ENCODE measurements at places on chromosomes 7 and 10. TPM values are rescaled to one million over a fixed set of nuclear protein-coding genes. Genes with fewer than 3 reads are reported as not detected.

The HOXA2 gene
- not detected for total RNA-seq

DNA sequence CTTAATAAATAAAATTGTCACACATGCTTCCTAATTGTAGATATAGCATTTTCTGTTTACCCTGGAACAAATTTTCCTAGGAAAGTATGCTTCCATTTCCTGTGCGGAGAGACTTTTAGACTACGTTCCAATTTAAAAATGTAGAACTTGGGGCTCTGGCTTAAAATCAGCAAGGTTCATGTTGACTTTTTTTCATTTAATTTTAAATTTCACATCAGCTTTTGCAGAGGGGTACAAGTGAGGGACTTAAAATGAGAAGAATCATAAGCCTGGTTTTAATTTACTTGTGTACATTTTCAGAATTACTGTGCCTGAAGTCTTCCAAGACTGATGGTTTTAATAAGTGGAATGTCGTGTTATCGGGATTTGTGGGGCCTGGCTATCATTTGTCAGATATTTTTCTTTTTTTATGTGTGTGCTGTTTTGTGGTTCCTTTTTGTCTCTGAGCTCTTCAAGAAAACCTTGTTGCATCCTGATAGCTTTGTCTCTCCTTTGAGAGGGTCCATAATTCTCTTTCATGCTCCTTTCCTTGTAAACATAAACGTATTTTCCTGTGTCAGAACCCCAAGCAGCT is 8.8 kb upstream of the ATRNL1 start:
- DNase-seq = no peak

DNA sequence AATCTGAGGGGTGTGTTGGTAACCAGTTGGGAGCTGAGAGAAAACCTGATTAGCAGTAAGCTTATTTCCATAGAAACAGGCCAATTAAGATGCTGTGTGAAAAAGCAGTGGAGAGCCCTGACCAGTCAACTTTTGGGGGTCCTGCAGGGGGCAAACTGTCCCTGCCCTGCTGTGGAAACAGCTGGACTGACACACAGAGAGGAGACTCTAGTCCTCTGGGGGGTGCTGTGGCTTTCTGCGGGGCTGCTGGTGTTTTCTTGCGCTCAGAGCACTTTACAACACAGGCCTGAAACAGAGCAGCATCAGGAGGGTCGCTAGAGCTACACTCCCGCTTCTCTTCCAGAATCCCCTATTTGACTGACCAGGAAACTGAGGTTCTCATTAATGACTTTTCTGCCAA is 546.9 kb upstream of the GALNT17 start:
- DNase-seq = no peak

GRCh38 chr10:47018026-47018735 is 107.0 kb downstream of the PTPN20 start:
- DNase-seq = no peak

The VWA2 gene
- not detected for total RNA-seq

DNA sequence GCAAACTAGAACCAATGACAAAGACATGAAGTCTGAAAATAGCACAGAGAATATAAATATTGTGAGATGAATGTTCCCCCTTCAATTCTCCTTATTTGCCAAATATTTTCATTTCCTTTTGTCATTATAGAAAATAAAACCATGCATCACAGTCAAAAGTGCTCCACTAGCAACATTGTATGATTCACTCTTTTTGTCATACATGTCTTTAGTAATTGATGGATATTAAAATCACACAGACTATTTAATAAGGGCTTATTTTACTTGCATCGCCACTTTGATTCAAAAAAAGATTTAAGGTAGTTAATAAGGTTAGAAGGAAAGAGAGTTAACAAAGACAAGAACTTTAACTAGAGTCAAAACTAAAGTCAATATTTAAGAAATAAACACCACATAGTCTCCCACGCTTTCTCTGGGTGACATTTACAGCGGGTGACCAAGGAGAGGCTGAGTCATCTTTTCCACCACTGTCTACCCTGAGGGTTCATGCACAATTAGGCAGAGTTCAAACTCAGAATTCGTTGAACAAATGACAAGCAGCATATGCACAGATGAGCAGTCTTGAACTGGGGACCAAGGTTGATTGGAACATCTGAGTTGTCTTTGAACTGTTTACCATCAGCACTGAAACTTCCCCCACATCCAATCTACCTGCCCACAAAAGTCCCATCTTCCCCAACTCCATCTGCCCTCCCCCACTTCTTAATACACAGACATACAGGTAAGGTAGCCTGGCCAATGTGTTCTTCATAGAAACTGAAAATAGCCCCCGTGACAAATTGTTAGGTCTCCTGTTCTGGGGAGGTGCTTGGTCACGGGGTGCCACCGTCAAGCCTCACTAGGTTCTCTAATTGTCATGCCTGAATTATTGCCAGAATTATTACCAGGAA is 42.5 kb downstream of the C7orf25 start:
- no peak for DNase-seq

- no peak for DNase-seq
These were observed 139.3 kb downstream of the GLI3 start for GRCh38 chr7:42097752-42098151.

- no peak for DNase-seq
These were observed 7.4 kb downstream of the MAT1A start for GRCh38 chr10:80281784-80282765.

DNA sequence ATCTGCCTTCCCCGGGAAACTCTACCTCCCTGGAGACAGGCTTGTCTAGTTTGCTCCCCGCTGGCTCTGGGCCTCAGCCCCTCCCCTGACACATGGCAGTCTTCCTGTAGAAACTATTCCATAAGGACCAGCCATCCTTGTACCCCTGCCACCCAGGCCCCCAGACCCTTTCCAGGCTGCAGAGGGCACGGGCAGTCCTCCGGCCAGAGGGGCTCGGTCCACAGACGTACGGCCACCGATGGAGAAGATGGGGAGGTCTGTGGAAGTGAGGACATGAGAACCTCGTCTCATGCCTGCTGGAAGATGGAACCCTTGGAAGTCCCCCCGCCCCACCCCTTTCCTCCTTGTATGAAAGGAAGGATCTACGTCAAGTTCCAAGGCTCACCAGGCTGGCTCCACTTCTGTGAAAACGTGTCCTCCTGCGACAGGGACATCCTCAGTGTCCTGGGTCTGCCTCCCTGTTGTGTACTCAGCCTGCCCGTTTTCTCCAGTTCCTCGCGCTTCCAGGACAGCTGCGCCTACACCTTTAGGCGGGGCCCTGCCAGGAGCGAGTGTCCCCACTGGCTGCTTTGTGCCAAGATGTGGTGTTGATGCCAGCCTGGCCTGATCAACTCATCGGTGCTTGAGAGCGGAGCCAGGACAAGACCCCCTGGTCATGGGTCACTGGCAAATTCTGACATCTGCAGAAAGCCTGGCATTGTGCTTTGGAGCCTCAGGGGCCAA is 414.9 kb downstream of the GLRX3 start:
- no peak for DNase-seq

The MPLKIP gene
- 15.6 TPM for total RNA-seq

DNA sequence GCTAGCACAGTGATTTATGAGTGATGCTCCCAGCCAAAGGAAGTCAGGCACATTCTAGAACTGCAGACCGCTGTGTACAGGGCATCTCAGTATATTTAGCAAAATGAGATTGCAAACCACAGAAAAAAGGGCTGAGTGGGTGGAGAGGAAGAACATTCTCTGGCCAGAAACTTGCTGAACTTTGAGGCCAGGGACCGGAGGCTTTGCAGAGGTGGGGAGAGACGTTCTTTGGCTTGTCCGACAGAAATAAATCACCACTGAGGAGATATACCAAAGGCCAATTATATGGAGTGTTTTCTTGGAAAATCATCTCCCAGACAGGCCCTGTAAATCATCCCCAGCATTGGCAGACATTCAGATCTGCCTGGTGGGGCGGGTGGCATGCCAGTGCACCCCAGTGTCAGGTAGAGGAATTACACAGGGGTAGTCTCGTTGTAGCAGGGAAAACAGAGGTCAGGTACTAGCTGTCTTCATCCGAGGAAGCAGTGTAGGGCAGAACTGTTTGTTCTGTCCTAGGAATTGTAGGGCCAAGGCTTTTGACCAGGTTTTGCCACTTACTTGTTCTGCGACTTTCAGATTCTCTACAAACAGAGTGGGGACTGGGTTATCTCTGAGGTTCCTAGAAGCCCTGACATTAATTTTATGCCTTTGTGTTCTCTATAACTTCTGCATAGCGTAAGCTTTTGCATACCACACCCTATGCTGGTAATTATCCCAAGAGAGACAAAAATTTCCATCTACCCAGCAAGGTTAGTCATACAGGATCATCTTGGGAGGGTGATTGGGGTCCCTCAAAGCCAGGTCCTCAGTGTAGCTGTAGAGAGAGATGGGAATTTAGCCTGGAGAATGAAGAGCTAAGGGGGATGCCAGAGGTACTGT is 655.6 kb downstream of the LRMDA start:
- DNase-seq = peak; percentile 23

DNA sequence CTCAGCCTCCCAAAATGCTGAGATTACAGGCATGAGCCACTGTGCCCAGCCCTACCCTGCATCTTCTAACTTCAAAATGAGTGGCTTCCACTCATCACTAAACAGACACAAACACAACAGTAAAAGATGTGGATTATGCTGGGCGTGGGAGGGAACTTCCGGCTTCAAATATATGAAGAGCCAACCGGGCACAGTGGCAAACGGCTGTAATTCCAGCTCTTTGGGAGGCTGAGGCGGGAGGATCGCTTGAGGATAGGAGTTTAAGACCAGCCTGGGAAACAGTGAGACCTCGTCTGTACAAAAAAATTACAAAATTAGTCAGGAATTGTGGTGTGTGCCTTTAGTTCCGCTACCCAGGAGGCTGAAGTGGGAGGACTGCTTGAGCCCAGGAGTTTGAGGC is 92.2 kb upstream of the GNA12 start:
- DNase-seq = no peak

DNA sequence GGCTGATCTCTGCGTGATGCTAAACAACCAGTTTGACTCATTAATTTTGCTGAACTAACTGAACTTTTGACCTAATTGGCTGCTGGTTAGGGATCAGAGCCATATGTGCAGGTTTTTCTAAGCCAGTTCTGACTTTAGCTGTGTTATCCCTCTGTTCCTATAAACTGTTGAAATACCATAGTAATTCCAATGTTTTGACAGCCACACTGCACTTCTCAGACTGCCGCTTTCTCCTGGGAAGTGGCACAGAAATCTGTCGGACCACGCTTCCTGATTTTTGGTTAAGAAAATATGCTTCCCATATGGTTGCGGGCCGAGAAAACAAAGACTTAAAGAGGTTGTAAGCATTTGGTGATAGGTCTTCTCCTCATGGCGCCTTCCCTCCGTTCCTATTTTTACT is 42.3 kb downstream of the TBXAS1 start:
- no peak for DNase-seq

- DNase-seq = no peak
These were observed 823.8 kb upstream of the CELF2 start for GRCh38 chr10:10193848-10194247.

DNA sequence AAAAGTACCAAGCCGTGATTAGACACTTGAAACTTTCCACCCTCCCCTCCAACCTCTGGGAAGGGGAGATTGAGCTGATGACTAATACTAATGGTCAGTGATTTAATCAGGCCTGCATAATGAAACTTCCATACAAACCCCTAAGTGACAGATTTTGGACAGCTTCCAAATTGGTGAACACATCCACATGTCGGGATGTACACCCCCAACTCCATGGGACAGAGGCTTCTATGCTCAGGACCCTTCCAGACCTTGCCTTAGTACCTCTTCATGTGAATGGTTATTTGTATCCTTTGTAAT is 4.8 kb downstream of the NUB1 start:
- DNase-seq = no peak

- DNase-seq = peak; percentile 17
These were observed 166.0 kb upstream of the SP4 start for GRCh38 chr7:21261627-21262594.

- no peak for DNase-seq
These were observed 138.7 kb downstream of the GNAI1 start for GRCh38 chr7:80273327-80273726.

- no peak for DNase-seq
These were observed 29.6 kb upstream of the TMEM213 start for GRCh38 chr7:138768241-138768640.

DNA sequence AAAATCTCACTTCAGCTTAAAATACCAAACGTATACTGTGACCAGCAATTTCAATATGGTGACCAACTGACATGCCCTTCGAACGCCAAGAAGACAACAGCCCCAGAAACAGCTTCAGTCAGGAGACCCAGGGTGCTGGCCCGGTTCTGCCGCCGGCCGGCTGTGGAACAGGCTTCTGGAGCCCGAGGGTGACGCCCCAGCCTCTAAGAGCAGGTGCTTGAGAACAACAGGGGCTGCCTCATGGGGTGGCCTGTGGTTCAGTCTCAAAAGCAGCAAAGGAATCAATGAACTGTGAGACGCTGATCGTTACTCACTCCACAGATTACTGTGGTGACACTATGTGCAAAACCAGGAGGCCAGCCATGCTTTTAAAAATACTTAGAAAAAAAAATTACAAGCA is 17.3 kb downstream of the GPER1 start:
- no peak for DNase-seq

DNA sequence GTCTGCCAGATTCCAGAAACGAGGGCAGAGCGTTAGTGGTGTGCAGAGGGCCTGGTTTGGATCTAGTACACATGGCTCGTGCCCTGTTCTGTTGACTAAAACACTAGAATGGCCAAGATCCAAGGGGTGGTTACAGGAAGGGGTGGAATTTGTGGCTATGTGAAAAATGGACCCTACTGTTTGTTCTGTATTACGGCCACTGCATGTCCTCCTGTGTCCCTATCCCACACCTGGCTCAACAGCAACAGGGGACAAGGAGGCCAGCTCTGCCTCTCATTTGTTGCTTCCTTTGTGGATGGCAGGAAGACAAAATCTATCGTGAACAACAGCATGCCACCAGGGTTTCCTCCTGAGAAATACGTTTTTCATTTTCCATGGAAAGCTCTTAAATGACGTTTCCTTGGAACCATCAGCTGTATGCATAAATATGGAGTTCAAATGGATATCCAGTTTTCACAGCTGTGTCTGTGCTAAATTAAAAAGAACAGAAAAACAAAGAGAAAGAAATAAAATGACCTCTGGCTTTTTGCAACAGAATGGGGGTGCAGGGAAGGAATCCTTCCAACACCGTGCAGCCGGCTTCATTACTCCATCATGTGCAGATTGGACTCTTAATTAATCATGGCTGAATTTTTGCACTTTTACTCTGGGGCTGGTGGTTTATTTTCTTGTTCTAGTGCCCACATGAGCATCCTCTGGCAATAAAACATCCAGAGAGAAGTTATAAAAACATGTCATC is 318.9 kb downstream of the CXCL12 start:
- no peak for DNase-seq

- DNase-seq = peak; percentile 81
These were observed 110.3 kb upstream of the LANCL2 start for GRCh38 chr7:55254596-55255495.

The TCAF2 gene
- 0.71 TPM for total RNA-seq

DNA sequence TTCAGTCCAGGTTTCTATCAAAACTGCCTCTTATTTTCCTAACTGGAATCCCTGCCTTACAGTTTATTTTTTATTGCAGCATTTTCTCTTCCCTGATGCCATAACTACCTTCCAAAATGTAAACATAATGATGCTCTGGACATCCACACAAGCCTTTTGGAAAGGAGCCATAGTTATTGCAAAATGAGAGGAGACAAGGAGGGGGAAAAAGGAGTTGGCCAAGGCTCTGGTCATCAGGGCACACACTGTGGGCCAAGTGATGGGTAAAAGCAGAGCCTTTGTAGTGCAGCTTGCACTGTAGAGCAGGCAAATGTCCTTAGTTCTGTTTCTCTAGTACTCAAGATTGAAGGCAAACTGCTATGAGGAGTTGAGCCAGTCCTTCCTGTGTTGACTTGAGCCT is 289.3 kb upstream of the MTPN start:
- DNase-seq = no peak

Measured in heart left ventricle (tissue), 16 donors.